ENCODE measurements at places on chromosomes 16 and 17.

- no peak for DNase-seq
These were observed 47.0 kb upstream of the ZNF423 start for GRCh38 chr16:49902908-49903307.

- peak; percentile 55 for DNase-seq
These were observed 20.2 kb upstream of the CES1 start for GRCh38 chr16:55853114-55853513.

GRCh38 chr17:30132615-30133014, 16.0 kb downstream of the NSRP1 start:
- DNase-seq = no peak

DNA sequence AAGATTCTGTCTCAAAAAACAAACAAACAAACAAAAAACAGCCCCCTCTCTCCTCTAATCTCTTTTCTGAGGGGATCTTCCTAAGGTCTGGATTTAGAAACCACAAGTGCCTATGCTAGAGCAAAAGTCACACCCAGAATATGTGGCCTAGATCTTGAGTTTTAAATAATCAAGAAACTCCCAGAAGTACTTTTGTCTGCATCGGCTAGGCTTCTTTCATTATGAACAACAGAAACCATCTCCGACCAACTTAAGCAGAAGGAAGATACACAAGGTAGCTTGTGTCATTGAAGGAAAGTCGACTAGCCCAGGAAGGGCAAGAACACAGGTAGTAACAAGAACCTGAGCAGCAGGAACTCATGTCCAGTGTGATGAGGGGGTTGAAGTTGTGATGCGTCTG, 73.9 kb upstream of the KIFC3 start:
- no peak for DNase-seq

DNA sequence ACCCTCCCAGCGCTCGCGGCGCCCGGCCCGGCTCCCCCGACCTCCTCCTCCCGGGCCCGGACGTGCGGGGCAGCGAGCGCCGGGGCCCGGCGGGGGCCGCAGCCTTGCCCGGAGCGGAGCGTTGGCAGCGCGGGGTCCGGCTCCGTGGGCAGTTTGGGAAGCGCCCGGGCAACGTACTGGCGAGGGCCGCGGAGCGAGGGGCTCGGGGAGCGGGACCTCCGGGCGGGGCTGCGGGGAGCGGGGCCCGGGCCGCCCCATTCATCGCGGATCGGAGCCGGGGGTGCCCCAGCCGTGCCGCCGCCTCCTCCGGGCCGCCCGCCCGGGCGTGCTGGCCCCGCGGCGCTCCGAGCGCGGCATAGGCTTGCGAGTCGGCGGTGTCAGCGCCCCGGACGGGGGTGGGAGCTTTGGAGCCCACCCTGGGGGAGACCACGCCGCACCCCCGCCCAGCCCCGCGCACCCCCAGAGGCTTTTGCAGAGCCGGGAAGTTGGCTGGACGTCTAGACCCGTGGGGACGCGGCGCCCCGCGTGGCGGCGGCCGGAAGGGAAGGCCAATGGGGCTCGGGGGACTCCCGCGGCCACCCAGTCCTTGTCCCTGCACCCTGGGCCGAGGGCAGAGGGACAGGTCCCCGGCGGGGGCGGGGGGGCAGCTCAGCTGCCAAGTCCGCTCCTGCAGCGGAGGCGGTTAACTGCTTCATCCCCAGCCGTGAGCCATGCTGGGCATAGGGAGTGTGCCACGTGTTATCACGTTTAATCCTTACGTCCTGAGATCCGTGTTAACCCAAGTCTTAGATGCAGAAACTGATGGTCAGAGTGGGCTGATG, 852 bp downstream of the ZNF469 start:
- DNase-seq = peak; percentile 51

DNA sequence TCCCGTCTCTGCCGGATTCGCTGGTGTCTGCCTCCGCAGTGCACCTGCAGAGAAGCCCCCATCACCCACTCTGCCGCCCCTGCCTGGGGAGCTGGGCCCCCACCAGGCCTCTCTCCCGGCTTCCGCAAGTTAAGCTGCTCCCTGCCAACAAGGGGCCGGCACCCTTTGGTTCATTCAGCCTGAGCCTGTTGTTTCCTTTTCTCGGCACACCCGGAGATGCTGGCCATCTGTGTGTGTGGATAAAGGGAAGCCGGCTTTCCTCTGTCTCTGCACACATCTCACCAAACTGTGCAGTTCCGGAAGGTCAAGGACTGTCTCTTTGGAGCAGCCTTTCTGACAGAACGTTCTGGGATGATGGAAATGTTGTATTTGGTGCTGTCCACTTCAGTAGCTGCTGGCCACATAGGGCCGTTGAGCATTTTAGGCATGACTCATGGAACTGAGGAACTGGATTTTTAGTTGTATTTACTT, 6.8 kb downstream of the MAPK8IP3 start:
- DNase-seq = peak; percentile 46

GRCh38 chr17:30824356-30825145, at the start of gene CRLF3:
Gene CRLF3, minus strand, starts transcription at chr17:30824692. Its CDS starts 41 bp downstream, at chr17:30824651.
- DNase-seq = peak; percentile 97

- peak; percentile 39 for DNase-seq
These were observed 55.1 kb downstream of the SRCIN1 start for GRCh38 chr17:38550661-38551060.

DNA sequence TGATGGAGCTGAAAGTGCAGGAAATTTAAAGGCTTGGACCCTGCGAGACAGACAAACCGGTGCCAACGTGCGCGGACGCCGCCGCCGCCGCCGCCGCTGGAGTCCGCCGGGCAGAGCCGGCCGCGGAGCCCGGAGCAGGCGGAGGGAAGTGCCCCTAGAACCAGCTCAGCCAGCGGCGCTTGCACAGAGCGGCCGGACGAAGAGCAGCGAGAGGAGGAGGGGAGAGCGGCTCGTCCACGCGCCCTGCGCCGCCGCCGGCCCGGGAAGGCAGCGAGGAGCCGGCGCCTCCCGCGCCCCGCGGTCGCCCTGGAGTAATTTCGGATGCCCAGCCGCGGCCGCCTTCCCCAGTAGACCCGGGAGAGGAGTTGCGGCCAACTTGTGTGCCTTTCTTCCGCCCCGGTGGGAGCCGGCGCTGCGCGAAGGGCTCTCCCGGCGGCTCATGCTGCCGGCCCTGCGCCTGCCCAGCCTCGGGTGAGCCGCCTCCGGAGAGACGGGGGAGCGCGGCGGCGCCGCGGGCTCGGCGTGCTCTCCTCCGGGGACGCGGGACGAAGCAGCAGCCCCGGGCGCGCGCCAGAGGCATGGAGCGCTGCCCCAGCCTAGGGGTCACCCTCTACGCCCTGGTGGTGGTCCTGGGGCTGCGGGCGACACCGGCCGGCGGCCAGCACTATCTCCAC, at the start of gene NOG:
Gene NOG, plus strand, starts transcription at position 54 of the 674 bp plus-strand sequence. Its CDS starts 525 bp downstream, at position 579.
- peak; percentile 84 for DNase-seq

GRCh38 chr16:75423723-75424104, 9.6 kb downstream of the CFDP1 start:
- no peak for DNase-seq
